Breast epithelium (tissue), 4 donors: ENCODE measurements at places on chromosomes 16 and 17. TPM values are rescaled to one million over a fixed set of nuclear protein-coding genes. Genes with fewer than 3 reads are reported as not detected.

DNA sequence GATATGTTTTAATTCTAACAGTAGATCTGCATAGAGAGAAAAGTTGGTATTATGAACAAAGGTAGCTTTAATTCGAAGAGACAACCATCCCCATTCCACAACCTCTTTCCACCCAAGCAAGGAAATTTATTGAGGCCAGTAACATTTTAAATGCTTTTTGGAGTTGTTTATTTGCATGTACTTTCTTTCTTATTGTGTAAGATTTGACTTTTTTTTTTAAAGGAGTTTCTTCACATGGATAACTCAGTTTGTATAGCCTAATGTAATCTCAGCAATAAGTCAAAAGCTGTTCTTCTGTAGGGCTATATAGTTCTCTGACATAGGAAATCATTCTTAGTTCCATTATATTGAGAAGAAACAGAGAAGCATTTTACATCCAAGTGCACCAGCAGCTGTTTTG lies 163.3 kb downstream of the PRKCA start:
- no peak for DNase-seq

- no peak for DNase-seq
These were observed 66.5 kb upstream of the IRX3 start for GRCh38 chr16:54353097-54353496.

DNA sequence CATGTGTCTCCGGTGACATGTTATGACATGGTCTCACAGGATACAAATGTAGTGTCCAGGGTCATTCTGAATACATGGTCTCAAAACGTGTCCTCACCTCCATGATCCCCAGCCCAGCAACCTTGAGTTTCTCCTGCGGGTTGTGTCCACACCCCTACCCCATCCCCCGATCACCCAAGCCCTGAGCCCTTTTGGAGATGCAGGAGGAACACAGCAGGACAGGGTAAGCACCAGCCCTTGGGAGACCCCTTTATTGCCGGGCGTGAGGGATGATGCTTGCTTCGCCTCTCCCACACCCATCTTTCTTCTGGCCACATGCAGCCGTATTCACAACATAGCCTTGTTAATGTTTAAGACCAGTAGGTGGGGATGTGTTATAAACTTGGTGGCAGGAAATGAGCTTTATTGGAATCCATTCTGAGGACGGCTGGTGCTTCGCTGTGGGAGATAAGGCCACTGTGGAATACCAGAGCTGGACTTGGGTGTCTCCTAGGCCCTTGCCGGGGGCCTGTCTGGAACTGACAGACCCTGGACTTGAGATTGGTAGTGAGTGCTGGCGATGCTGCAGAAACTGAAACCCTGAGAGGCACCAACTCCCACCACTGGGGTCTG lies 5.5 kb downstream of the TMEM132E start:
- DNase-seq: no peak

- no peak for DNase-seq
These were observed 833 bp downstream of the WSCD1 start for GRCh38 chr17:6070913-6071511.

GP2 gene
- 1.3 TPM for total RNA-seq

LGALS9B gene
- total RNA-seq: not detected

ASB16 gene
- 0.29 TPM for total RNA-seq

MYO15A gene
- total RNA-seq: 1.2 TPM
